ENCODE measurements at places on chromosomes 6 and 20. TPM values are rescaled to one million over a fixed set of nuclear protein-coding genes. Genes with fewer than 3 reads are reported as not detected.

Gene HLA-DMB
- total RNA-seq, result 9.1 TPM

Gene SLC25A27
- 5.7 TPM for total RNA-seq

Gene TOMM6
- 123 TPM for total RNA-seq

Gene HTR1E
- total RNA-seq, result not detected

- no peak for DNase-seq
Observed at GRCh38 chr20:22414305-22414742, 170.0 kb downstream of the FOXA2 start.

DNA sequence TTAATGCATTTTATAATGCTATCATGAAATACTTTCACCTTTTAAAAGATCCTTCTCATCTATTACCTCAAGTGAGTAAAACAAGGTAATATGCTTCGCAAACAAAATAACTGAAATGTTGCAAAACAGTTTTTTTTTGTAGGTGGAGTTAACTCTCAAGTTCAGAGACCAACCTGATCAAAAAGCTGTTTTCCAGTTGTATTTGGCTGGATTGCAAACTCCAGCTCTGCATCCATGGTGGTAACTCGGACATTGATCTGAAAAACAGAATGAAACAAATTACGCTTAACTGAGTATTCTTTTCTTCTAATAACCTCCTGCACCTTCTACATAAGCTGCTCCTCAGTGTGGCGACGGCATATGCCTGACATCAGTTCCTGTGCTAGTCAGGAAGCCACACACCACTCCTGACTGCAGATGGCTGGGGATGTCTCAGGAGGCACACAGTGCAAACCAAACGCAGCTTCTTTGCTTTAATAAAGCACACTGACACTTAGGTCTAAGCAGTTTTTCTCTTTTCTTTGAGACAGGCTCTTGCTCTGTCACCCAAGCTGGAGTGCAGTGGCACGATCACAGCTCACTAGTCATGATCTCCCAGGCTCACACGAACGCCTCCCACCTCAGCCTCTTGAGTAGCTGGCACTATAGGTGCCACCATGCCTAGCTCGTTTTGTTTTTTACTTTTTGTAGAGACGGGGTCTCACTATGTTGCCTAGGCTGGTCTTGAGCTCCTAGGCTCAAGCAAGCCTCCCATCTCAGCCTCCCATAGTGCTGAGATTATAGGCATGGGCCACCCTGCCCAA lies 29.9 kb downstream of the EZR start:
- peak; percentile 76 for DNase-seq

GRCh38 chr6:106477790-106478189 lies 117.3 kb downstream of the CRYBG1 start:
- DNase-seq, result peak; percentile 19

- no peak for DNase-seq
Observed at GRCh38 chr6:138115201-138115600, 8.0 kb upstream of the PERP start.
